ENCODE measurements at places on chromosomes 4 and X.

- no peak for DNase-seq
Observed at GRCh38 chr4:94453391-94453963, 1.7 kb downstream of the PDLIM5 start.

DNA sequence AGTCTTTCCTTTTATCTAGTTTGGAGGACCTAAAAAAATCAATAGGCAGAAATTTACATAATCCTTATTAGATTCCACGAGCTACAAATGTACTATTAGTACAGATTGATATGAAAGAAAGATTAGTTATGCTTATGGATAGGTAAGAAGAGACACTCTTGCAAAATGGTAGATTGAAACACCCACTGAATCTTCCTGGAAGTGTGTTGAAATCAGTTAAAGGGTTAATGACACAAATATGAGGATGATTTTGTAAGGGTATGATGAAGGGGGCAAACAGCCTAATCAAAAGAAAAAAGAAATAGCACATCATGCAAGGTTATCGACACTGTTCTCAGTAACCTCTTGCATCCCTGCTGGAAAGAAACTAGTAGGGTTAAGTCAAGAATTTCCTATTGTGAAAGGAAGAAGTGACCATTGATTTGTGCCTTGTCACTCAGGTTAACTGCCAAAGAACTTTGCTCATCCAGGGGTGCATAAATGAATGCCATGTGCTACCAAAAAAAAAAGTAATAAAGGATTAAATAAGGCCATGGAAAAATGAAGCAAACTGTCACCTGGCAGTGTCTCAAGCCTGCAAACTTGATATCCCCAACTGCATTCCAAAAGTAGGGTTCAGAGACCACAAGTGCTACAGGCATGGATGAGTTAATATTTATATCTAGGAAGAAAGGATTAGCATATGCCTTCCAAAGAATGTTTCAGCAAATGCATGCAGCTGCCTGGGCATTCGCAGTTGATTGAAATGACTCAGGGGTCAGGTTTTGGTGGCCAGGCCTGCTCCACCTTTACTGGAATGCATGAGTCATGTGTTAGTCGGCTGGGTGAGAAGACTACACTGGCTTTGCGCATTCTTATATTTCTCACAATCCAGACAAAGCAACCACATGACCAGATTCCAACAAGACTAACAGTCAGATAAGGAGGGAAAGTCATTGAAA lies 78.3 kb upstream of the ATXN3L start:
- DNase-seq: peak; percentile 74

GRCh38 chrX:33589316-33589715 lies 378.0 kb upstream of the DMD start:
- no peak for DNase-seq

GRCh38 chr4:92382128-92382527 lies 78.4 kb downstream of the GRID2 start:
- no peak for DNase-seq

- DNase-seq: no peak
Observed at GRCh38 chr4:139229534-139230039, 50.4 kb downstream of the MGARP start.

GRCh38 chr4:100165809-100166208 lies 24.5 kb downstream of the DDIT4L start:
- DNase-seq: no peak

- no peak for DNase-seq
Observed at GRCh38 chr4:16772366-16772850, 126.0 kb downstream of the LDB2 start.

Data from femur (tissue), 1 donor.